ENCODE measurements at places on chromosomes 5 and 9.

DNA sequence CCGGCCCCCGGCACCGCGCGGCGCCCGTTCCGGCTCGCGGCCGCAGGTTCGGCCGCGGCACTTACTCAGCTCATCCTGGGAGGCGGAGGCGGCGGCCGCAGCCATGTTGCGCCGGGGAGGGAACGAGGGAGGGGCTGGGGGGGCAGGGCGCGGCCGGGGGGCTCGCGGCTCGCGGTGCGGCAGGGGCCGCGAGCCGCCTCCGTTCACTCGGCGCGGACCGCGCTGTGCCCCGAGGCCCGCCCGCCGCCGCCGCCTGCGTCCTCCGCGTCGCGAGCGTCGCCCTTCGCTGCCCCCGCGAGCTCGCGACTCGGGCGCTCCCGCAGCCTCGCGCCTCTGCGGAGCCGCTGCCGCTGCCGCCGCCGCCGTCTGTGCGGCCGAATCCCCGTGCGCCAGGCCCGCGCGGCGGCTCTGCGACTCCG, 735 bp downstream of the ECPAS start:
- peak; percentile 65 for ATAC-seq

DNA sequence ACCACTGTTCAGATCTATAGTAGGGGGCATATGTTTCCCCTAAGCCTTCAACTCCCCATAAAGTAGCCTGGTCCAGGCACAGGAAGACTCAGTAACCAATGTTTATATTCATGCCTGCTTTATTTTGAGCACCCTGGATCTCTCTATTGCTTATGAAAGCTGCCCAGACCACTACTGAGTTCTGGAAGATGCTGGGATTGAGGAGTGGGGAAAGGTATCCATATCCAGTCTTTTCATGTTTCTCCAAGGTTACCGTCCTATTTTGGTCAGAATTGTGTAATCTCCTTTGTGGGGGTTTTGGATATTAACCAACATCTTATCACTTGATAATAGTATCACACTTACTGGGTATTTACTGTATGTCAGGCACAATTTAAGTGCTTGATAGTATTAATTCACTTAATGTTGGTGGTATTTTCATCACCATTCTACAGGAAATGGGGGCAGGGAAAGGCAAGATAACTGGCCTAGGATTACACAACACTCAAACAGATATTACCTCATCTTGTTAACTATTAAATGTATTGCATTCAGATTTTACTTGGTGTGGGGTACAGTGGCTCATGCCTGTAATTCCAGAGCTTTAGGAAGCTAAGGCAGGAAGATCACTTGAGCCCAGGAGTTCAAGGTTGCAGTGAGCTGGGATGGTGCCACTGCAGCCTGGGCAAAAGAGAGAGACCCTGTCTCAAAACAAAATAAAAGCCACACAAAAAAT, 36.3 kb downstream of the RUSC2 start:
- no peak for ATAC-seq

DNA sequence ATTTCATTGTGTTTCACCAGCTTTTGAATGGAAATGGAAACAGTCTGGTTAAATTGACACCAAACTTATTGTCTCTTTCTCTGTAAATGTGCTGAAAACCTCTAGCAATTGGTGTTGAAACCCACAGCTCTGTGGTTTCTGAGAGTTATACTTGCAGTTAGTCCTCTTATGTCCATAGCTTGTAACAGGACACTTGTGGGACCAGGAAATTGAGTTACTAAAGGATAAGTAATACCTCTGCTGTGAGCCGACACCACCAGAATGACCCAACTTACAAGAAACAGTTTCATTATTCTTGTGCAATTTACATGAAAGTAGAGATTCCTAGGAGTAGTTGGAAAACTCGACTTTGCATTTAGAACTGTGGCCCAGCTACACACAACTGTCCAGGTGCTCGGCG, 191.5 kb downstream of the CFAP90 start:
- no peak for ATAC-seq

DNA sequence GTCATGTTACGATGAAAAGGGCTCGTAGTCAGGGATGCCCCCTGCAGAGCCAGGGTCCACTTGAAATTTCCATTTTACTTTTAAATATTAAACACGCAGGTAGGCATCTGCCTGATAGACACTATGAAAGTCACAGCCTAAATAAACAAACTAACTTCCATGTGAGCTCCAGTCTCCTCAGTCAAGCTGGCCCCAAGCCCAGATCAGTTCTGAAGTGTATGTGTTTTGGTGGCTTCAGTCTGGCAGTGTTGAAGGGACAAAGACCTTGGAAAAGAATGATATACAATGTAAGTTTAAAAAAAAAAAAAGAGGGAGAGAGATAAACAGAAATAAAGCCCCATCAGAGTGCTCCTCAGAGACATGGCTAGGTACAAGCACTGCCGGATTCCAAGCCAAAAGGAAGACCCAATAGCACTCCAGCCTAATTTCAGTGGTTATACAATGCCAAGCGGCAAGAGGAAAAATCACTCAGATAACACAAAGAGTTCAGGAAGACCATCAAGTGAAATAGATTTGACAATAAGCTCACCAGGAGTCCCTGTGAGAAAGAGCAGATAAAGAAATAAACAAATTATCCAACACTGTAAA, 181.0 kb downstream of the BNC2 start:
- no peak for ATAC-seq

GRCh38 chr5:42887575-42887974, 75.9 kb upstream of the SELENOP start:
- no peak for ATAC-seq

DNA sequence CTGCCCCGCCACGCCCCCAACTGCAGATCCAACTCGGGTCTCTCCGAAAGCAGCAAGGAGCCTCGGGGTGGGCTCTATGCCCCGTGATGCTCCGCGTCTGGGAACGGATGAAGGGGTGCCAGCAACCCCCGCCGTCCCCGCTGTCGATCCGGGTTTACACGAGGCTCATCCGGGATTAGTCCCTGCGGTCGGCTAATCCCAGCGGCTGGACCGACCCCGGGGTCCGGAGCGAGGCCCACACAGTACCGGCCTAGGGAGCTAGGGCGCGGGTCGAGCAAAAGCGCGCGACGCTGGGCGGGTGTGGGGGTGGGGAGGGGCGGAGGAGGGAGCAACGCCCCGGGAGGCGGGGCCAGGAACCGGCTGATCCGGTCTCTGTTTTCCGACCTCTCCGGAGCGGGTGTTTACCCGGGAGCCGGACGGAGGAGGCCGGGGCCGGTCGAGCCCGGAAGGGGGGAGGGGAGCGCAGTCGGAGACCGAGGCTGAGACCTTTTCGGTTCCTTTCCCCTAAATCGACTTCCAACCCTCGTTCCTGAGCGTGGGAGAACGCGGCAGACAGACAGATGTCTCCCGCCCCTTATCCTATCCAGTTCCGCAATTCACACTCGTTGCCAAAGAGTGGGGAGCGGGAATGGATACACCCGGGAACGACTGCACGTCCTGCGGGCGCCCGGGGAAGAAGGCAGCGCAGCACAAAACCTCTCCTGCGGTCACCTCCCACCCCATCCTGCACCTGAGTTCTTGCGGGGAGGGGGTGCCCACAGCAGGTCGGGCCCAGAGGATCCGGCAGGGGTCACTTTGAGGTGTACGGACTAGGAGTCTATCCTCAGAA, 28.6 kb downstream of the PCDH1 start:
- peak; percentile 67 for ATAC-seq

DNA sequence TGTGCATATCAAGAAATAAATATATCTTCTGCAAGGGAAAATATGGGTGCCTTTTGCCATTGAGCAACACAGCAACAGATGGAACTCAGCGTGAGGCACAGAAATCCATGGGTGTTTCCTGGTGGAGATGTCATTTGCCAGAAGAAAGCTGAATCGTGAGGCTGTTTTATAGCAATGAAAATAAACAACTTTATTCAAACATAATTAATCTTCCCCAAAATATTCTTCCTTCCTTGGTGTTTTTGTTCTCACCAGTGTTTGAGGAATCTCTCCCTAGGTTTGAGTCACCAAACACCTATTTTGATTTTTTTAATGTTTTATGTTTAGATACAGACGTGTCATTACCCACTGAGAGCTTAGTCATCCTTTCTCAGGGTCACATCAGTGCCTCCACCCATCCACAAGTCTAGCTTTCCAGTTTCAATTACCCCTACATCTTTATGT, 65.8 kb upstream of the PAPPA start:
- ATAC-seq: no peak

DNA sequence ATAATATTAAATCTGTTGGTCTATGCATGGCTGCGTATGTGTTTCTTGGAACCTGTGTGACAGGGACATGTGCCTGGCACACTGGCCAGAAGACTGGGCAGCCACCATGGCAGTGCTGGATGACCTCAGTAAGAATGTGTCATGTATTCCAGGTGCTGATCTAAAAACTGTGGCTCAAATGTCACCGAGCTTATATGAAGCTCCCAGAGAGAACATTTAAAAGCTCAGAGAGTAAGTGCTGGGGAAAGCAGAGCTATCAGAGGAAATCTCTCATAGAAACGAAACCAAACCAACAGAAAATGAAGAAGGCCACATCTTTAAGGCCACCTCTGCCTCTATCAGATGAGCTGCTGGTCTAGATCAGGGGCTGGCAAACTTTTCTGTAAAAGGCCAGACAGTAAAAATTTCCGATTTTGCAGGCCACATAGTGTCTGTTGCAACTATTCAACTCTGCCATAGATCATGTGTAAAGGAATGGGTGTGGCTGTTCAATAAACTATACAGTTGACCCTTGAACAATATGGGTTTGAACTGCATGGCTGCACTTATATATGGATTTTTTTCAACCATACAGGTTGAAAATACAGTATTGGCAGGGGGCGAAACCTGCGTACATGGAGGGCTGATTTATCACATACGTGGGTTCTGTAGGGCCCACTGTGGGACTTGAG, 31.8 kb downstream of the TSTD2 start:
- ATAC-seq: no peak

DNA sequence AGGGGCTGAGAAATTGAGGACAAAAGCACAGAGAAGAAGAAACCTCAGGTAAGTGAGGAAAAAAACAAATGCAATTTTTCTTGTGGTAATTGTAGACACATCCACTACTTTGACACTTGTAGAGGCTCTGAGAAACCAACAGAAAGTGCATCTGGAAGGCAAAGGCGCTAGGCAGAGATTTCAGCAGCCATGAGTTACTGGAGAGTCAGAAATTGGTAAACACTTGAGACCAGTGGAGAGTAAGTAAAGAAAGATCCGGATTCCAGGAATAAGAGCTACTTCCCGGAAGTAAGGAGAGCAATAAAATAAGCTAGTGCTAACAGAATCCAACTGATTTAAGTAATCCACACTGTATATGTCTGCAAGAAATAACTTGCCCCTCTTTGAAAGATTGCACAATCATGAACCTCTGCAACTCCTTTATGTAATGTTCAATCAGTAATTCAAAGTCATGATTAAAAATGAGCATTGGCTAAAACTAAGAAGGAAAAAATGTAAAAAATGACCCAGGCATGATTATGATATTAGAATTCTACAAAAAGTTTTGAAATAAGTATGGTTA, 382.1 kb downstream of the CDH18 start:
- ATAC-seq: no peak

GRCh38 chr5:31531543-31531887, 378 bp downstream of the DROSHA start:
- peak; percentile 76 for ATAC-seq

DNA sequence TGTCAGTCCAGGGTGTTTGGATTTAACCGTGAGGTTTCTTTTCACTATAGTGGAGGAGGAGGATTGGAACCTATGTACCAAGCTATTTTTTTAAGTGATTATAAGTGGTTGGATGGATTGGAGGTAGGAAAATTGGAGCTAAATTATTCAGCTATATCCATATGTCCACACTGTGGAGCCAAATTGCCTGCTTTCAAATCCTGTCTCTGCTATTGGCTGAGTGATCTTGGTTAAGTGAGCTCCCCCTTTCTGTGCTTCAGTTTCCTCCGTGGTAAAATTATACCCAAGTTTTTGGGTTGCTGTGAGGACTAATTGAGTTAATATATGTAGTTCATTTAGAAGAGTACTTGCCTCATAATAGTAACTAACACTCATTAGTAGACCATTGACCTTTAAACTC, 2.5 kb downstream of the CENPP start:
- ATAC-seq: no peak

DNA sequence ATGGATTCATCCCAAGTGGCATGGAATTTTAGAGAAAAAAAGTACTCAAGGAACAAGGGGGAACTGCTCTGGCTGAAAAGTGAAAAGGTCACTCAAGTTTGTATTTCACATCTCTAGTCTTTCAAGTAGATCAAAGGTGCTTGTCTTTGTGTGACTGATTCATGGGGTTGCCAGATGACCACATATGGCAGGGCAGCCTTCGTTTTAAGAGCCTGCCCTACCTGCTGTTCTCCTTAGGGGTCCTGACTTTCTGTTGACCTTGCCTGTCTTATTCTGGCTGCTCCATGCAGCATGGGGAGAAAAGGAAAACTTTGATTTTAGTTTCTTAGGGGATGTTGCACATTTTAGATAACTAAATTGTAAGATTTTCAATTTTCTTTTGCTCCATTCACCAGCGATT, 877.7 kb downstream of the TLE1 start:
- no peak for ATAC-seq

- peak; percentile 4 for ATAC-seq
These were observed at the start of gene CNTFR for GRCh38 chr9:34589636-34590380. Gene CNTFR, minus strand, starts transcription at chr9:34589724. Its CDS starts 20,743 bp downstream, at chr9:34568981.

GRCh38 chr9:124329206-124329792, 71.5 kb downstream of the NEK6 start:
- no peak for ATAC-seq

DNA sequence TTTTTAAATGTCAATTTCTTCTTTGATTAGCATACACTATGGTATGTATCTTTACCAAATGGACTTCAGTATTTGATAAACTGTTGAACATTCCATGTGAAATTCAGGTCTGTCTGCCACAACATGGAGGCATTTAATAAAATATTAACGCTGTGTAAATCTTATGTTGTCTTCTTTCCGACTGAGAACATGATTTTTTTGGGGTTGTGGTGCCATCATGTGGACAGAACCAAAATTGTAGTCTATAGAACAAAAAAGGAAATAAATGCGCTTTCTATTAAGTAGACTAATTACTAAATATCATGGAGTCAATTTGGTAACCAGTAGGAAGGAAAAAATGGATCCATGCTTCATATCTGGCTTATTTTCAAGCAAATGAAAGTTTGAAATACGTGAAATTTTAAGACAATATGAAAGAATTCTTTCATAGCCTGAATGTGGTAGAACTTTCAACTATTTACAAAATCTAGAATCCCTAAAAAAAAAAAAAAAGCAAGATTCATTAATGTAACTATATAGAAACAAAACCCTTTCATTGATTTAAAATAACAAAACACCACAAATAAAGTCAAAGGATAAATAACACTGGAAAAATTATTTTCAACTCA, 2.8 kb upstream of the PLK2 start:
- ATAC-seq: no peak

DNA sequence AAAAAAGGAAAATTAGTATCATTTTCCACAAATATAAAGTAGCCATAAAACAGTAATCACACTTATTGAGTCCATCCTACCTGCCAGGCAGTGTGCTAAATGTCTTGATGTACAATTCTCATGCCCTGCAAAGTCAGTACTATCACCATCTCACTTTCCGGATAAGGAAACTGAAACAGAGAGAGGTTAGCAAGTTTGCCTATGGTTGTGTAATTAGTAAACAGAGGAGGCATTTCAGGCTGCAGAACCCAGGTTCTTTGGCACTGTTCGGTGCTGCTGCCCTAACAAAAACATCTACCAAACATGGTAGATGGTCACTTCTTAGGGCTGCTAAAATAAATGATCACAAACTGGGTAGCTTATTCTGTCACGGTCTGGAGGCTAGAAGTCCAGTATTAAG, 22.6 kb downstream of the PLAC8L1 start:
- no peak for ATAC-seq

GRCh38 chr9:133008406-133008805, 22.4 kb upstream of the GTF3C5 start:
- ATAC-seq: no peak

Data from stimulated activated memory B cell treated with anti-CD40 and anti-IgM and Interleukin-4, amounts not matched to agents 10 μg/mL and 1 μg/mL and 100 μg/mL, for 72 hours (primary cell).